ENCODE measurements at places on chromosomes 5 and 9.

- DNase-seq: no peak
Measured at GRCh38 chr5:92402045-92402444, 1018.9 kb upstream of the ARRDC3 start.

DNA sequence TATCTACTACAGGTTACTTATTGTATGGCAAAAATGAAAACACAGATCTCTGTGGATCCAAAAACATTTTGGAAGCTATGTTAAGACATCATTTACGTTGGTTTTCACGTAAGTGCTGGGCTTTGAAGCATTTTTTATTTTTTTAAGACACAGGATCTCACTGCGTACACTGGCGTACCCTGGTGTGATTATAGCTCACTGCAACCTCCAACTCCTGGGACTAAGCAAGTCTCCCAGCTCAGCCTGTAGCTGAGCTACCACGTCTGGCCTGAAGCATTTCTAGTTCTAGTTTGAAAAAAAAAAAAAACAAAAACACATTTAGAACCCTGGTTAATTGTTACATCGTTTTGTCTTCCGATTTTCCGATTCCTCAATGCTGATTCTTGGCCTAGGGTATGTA is 131.3 kb downstream of the AOPEP start:
- no peak for DNase-seq

DNA sequence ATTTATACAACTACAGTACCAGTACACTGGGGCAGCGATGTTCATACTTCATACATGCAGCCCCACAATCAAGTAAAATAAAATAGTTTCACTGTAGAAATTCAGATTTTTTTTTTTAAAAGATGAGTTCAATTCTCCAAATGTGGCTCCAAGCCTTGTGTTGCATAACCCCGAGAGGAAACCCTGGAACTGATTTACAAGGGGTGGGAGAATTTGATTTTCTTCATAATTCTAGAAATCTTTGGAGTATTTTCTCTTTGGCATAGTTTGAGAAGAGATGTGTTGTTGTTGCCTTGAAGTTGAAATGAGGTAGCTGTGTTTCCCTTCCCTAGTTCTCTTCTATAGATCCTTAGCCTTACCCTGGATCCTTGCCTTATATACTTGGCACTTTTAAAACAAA is 3.1 kb downstream of the RHOBTB3 start:
- DNase-seq: no peak

DNA sequence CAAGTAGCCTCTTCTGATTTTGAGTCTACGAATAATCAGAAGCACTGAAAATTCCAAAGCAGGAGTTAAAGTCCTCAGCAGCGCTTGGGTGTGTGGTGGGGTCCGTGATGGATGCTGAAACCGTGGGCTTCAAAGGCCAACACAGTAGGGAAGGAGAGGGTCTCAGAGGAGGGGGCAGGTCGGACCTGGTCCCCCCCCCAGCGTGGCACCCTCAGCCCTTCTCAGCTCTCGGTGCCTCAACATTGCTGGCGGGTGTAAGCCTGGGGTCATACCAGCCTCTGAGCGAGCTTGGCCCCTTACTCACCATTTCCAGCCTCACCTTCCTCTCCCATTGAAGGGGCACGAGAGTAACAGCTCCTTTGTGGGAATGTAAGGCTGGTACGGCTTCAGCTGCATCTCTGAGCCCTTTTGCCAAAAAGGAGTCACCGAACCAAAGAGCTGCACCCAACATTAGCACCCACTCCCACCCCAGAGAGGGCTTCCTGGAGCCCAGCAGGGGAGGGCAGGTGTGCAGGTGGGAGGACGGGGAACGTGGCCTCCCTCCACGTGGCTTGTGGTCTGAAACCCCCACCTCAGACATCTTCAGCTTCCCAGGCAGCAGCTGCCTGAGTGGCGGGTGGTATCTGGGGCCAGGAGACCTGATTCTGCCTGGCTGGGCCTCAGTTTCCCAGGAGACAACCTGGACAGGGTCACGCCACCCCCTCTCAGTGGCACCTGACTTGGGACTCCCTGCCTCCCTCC is 6.7 kb upstream of the LCN1 start:
- DNase-seq: no peak

DNA sequence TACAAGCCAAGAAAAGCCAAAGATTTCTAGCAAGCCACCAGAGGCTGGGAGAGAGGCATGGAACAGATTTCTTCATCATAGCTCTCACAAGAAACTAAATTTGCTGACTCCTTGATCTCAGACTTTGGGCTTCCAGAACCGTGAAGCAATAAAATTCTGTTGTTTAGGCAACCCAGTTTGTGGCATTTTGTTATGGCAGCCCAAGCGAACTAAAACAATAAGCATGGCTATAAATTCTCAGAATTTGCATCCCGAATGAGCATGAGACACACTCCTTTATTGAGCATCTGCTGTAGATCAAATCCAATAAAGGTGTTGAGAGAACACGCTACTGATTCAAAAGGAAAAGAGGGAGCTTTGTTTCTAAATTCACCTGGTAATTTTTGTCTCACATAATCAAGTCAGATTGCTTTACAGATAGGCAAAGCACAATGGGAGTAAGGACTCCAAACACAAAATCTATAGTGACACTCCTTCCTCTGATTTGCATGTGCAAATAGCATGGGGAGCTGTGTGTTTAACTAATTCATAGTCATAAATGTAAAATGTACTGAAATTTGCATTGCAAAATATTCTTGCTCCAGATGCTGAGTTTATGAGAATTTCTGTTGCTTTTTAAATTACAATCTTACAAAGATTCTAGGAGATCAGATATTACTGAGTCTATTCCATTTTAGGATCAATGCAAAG is 308.7 kb downstream of the MED10 start:
- no peak for DNase-seq

GRCh38 chr9:121545875-121546423 is 46.3 kb upstream of the GGTA1 start:
- DNase-seq: peak; percentile 98
